Osteoblast (primary cell): ENCODE measurements at places on chromosomes 13 and 19.
A peak's percentile ranks its signal among the peaks of the same experiment; 100 is the strongest.

DNA sequence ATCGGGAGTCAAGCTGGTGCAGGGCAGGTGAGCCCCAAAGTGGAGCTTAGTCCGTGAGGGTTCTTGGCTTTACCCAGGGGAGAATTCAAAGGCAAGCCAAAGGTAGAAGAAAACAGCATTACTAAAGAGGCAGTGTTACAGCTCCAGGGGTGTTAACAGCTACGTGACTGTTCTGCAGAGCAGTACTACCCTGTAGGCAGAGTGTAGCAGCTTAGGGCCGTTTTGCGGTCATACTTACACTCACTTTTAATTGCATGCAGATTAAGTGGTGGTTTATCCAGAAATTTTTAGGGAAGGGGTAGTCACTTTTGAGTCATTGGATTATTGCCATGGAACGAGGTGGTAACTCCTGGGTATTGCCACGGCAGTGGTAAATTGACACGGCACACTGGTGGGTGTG lies 482.2 kb downstream of the SLITRK5 start:
- no peak for DNase-seq

GRCh38 chr13:104414771-104415170 lies 1348.6 kb upstream of the SLC10A2 start:
- no peak for DNase-seq

GRCh38 chr13:43785261-43785649 lies 1.5 kb downstream of the ENOX1 start:
- peak; percentile 27 for DNase-seq

- DNase-seq: no peak
These were observed 4.3 kb upstream of the KCTD4 start for GRCh38 chr13:45205124-45205523.
